Activated naive CD4-positive, alpha-beta T cell treated with anti-CD3 and anti-CD28 coated beads, Interleukin-2, amount 10 ng/mL, durations not matched to agents 7 days and 5 days (primary cell): ENCODE measurements at places on chromosomes 2 and 18.

- no peak overlapping the region for H3K27ac ChIP-seq
- H3K36me3 ChIP-seq = no peaks in the 10 kb centered on the region
Observed at GRCh38 chr2:228273159-228273558, 91.7 kb upstream of the SPHKAP start.

DNA sequence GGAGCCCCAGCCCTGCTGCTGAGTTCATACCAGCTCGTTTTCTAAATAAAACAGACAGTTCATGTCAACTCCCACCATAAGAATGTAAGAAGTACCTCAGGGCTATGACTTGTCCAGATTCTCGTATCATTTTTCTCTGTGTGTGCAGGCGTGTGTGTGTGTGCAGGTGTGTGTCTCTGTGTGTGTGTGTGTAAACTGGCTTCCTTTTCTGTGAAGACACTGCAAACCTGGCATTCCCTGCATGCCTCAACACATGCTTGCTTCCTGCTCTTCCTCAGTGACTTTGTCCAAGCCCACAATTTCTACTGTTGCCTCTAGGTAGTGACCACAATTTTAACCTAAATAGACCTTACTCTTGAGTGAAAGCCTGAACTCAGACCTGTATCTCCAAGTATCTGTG is 879.0 kb downstream of the SLC4A3 start:
- no peaks in the 10 kb centered on the region for H3K27me3 ChIP-seq
- no peaks in the 10 kb centered on the region for H3K36me3 ChIP-seq
- no peak overlapping the region for H3K27ac ChIP-seq
- no peak for DNase-seq
- no peak overlapping the region for H3K4me3 ChIP-seq
- H3K4me1 ChIP-seq = no peaks in the 10 kb centered on the region

DNA sequence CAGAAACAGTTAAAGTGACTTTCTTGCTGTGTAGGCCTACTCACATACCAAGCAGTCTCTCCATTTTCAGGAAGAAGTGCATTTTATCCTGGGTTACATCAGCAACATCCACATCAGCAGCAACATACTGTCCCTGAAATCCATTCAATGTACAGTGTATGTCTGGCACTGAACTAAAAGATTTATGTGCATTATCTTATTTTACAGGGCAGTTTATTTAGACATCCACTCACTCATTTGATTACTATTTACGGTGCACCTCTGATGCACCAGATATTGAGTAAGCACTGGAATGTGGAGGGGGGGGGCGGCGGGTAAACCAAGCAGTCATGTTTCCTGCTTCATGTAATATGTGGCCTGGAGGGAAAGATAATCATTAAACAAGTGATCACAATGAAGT is 1128.2 kb downstream of the BCL11A start:
- no peaks in the 10 kb centered on the region for H3K4me1 ChIP-seq
- H3K36me3 ChIP-seq = no peaks in the 10 kb centered on the region
- no peak for DNase-seq
- H3K4me3 ChIP-seq = no peak overlapping the region
- no peak overlapping the region for H3K27ac ChIP-seq

DNA sequence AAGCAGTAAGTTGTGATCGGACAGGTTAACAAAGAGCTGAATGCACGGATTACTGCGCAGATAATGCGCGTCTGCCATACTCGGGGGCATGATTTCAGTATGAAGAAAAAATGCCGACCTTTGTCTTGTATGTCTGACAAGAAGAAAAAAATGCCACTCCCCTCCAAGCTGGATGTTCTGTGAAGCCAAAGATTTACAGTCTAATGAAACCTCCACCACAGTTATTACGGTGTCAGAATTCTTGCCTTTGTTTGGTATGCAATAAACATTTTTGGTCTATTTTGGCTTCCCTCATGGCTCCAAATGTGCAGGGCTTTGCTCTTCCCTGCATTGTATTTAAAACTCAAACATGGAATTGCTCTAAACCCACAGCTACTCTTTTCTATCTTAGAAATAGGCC is 72.2 kb upstream of the THUMPD2 start:
- no peak overlapping the region for H3K4me3 ChIP-seq
- H3K4me1 ChIP-seq = peaks cover 3% of the 10 kb centered on the region
- peaks cover 7% of the 10 kb centered on the region for H3K27me3 ChIP-seq
- H3K36me3 ChIP-seq = no peaks in the 10 kb centered on the region

- H3K27ac ChIP-seq = no peak overlapping the region
- no peak overlapping the region for H3K4me3 ChIP-seq
- no peaks in the 10 kb centered on the region for H3K27me3 ChIP-seq
Observed at GRCh38 chr2:129319422-129319717, 660.1 kb upstream of the RAB6C start.

- DNase-seq = no peak
- no peaks in the 10 kb centered on the region for H3K36me3 ChIP-seq
- peaks cover 24% of the 10 kb centered on the region for H3K4me1 ChIP-seq
- H3K27me3 ChIP-seq = peaks cover 69% of the 10 kb centered on the region
- no peak overlapping the region for H3K27ac ChIP-seq
- no peak overlapping the region for H3K4me3 ChIP-seq
Observed at GRCh38 chr2:38095996-38096861, 20.3 kb upstream of the CYP1B1 start.

DNA sequence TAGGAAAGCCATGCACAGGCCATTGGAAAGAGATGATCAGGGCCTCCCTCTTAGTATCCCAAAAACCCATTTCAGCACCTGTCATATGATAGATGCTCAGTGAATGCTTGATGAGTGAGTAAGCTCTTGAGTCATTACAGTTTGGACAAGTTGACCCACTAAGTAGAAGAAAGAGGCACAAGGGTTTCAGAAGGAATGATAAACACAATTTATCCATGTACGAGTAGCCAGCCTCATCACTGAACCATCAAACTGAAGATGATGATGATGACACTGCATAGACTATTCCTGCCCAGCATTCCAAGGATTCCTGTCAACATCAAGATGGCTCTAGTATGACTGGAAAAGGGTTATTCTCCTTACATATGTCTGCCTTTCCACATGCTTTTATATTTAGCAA is 596.0 kb downstream of the BCL11A start:
- no peak for DNase-seq
- H3K27me3 ChIP-seq = no peaks in the 10 kb centered on the region
- H3K4me1 ChIP-seq = no peaks in the 10 kb centered on the region
- no peak overlapping the region for H3K27ac ChIP-seq
- no peaks in the 10 kb centered on the region for H3K36me3 ChIP-seq
- no peak overlapping the region for H3K4me3 ChIP-seq

- H3K27ac ChIP-seq = no peak overlapping the region
- H3K4me1 ChIP-seq = peaks cover 11% of the 10 kb centered on the region
- no peak for DNase-seq
- no peaks in the 10 kb centered on the region for H3K27me3 ChIP-seq
- H3K4me3 ChIP-seq = peak overlapping the region; percentile 83
- no peaks in the 10 kb centered on the region for H3K36me3 ChIP-seq
Observed at GRCh38 chr2:169480079-169480465, 778 bp downstream of the BBS5 start.

GRCh38 chr18:78561757-78562510 is 417.7 kb upstream of the SALL3 start:
- H3K4me3 ChIP-seq = no peak overlapping the region
- no peaks in the 10 kb centered on the region for H3K4me1 ChIP-seq
- no peaks in the 10 kb centered on the region for H3K36me3 ChIP-seq
- no peaks in the 10 kb centered on the region for H3K27me3 ChIP-seq
- no peak overlapping the region for H3K27ac ChIP-seq

- H3K36me3 ChIP-seq = no peaks in the 10 kb centered on the region
- no peak overlapping the region for H3K4me3 ChIP-seq
- H3K4me1 ChIP-seq = no peaks in the 10 kb centered on the region
- DNase-seq = no peak
Observed at GRCh38 chr2:235639428-235639773, 145.6 kb downstream of the AGAP1 start.

- no peaks in the 10 kb centered on the region for H3K4me1 ChIP-seq
- no peak for DNase-seq
- no peak overlapping the region for H3K4me3 ChIP-seq
- H3K36me3 ChIP-seq = no peaks in the 10 kb centered on the region
Observed at GRCh38 chr2:19769513-19769912, 132.3 kb downstream of the TTC32 start.

GRCh38 chr18:8081872-8082553 is 514.9 kb downstream of the PTPRM start:
- no peak overlapping the region for H3K27ac ChIP-seq
- no peaks in the 10 kb centered on the region for H3K36me3 ChIP-seq
- H3K4me1 ChIP-seq = no peaks in the 10 kb centered on the region
- DNase-seq = no peak

DNA sequence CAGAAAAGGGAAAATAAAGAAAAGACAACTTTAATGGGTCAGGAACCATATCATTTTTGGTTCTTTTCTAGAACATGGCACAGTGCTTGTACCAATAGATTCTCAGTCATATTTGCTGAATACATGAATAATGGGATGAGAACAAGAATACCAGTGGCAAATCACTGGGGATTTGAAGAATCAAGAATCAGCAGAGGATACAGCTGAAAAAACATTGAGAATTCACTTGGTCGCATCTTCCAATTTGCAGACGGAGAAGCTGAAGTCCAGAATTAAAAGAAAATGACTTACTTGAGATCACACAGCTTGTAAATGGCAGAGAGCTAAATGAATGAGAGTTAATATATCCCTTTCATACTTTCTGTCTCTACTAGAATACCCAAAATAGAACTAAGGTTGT is 362.2 kb downstream of the RAD51AP2 start:
- no peaks in the 10 kb centered on the region for H3K36me3 ChIP-seq
- DNase-seq = no peak
- no peaks in the 10 kb centered on the region for H3K4me1 ChIP-seq
- no peaks in the 10 kb centered on the region for H3K27me3 ChIP-seq

GRCh38 chr2:45895241-45895861 is 243.9 kb downstream of the PRKCE start:
- no peak overlapping the region for H3K27ac ChIP-seq
- H3K4me3 ChIP-seq = no peak overlapping the region
- no peaks in the 10 kb centered on the region for H3K27me3 ChIP-seq
- peaks cover 4% of the 10 kb centered on the region for H3K36me3 ChIP-seq
- DNase-seq = no peak
- peaks cover 27% of the 10 kb centered on the region for H3K4me1 ChIP-seq

DNA sequence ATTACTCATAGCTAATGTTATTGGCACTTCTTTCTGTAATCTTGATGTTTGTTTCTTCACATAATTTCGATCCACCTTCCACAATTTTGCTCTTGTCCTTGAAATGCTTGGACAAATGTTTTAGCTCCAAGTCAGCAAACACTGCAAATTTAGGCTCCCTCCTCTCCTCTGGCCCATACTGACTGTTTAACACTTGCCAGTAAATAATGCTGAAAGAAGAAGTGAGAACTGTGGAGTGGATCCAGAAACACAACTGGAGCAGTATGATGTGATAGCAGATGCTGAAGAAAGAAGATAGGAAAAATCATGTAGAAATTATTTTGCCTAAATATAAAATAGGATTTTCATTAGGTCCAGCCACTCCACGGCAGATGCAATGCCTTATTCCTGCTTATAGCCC is 415.0 kb upstream of the GYPC start:
- DNase-seq = no peak
- H3K36me3 ChIP-seq = no peaks in the 10 kb centered on the region
- H3K27me3 ChIP-seq = peaks cover 4% of the 10 kb centered on the region
- no peak overlapping the region for H3K4me3 ChIP-seq

DNA sequence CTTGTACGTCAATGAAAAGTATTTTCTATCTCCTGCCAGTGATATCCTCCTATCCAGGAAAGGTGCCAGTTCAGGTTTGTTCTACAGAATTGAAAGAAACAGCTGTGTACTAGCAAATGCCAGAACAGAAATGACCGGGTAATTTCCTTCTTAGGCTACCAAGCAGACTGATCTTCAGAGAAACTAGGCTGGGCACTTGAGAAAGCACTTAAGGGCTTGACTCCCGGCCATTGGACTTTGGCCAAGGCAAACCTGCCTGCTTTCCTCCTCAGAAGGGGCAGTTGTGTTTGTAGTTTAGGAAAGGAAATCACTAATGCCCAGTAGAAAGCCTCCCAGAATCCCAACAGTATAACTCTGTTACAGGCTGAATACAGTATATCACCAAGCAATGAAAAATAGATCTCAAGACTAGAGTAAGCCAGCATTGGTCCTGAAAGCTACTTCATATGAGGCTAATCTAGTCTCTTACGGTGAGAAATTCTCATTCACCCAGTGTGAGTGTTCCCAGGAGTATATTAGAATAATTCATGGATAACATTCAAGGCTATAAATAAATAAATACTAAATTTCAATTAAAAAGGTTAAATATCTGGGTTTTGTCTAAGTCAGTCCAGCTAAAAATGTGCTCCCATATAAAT is 43.0 kb upstream of the COL5A2 start:
- no peak for DNase-seq
- no peak overlapping the region for H3K4me3 ChIP-seq
- no peaks in the 10 kb centered on the region for H3K36me3 ChIP-seq
- no peaks in the 10 kb centered on the region for H3K27me3 ChIP-seq

GRCh38 chr2:226544596-226545210 is 254.9 kb downstream of the IRS1 start:
- no peaks in the 10 kb centered on the region for H3K27me3 ChIP-seq
- DNase-seq = no peak
- no peaks in the 10 kb centered on the region for H3K36me3 ChIP-seq
- H3K4me1 ChIP-seq = no peaks in the 10 kb centered on the region
- no peak overlapping the region for H3K27ac ChIP-seq

GRCh38 chr2:161947406-161947805 is 126.6 kb downstream of the DPP4 start:
- peaks cover 2% of the 10 kb centered on the region for H3K36me3 ChIP-seq
- no peak for DNase-seq
- no peak overlapping the region for H3K4me3 ChIP-seq
- H3K27ac ChIP-seq = no peak overlapping the region
- peaks cover 40% of the 10 kb centered on the region for H3K4me1 ChIP-seq
- no peaks in the 10 kb centered on the region for H3K27me3 ChIP-seq

DNA sequence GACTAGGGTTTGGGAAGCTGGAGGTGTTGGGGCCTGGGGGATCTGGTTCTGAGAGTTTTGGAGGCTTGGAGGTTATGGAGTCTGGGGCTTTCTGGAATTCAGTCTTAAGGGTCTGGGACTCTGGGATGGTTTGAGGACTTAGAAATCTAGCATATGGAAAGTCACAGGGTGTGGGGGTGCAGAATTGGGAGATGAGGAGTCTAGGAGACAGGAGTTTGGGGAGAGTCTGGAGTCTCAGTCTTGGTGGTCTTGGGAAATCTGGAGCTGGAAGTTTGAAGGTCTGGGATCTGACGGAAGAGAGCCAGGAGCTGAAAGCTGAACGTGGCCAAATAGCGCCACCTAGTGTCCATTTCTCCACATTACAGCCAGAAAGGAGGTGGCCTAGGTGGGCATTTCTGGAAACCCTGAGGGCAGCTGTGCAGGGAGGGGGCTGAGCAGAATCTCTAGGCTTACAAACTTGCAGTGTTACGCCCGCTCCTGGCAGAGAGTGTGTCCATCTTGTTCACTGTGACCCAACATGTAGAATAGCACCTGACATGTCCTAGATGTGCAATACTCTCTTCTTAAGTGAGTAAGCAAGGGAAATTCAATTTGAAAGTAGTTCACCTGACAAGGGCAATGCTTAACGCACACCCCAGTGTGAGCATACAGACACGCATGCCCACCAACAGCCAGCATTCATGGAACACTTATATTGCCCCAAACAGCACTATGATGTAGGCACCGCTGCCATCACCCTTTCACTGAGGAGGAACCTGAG is 204.8 kb downstream of the TFCP2L1 start:
- H3K27ac ChIP-seq = no peak overlapping the region
- peak; percentile 58 for DNase-seq
- H3K27me3 ChIP-seq = peaks cover 8% of the 10 kb centered on the region

- H3K27ac ChIP-seq = no peak overlapping the region
- no peak for DNase-seq
- no peaks in the 10 kb centered on the region for H3K4me1 ChIP-seq
- H3K27me3 ChIP-seq = no peaks in the 10 kb centered on the region
- no peaks in the 10 kb centered on the region for H3K36me3 ChIP-seq
Observed at GRCh38 chr2:13046557-13047165, 329.9 kb downstream of the TRIB2 start.
